ENCODE measurements at places on chromosomes 4 and X.
A peak's percentile ranks its signal among the peaks of the same experiment; 100 is the strongest.

GRCh38 chrX:151416579-151416978 is 19.6 kb downstream of the VMA21 start:
- no peak overlapping the region for H3K4me3 ChIP-seq
- H3K27me3 ChIP-seq = no peaks in the 10 kb centered on the region
- no peak for DNase-seq
- 0 out of 2 replicates have a peak, but pooled peaks cover 5% of the 10 kb centered on the region for H3K4me1 ChIP-seq
- no peak overlapping the region for H3K27ac ChIP-seq

DNA sequence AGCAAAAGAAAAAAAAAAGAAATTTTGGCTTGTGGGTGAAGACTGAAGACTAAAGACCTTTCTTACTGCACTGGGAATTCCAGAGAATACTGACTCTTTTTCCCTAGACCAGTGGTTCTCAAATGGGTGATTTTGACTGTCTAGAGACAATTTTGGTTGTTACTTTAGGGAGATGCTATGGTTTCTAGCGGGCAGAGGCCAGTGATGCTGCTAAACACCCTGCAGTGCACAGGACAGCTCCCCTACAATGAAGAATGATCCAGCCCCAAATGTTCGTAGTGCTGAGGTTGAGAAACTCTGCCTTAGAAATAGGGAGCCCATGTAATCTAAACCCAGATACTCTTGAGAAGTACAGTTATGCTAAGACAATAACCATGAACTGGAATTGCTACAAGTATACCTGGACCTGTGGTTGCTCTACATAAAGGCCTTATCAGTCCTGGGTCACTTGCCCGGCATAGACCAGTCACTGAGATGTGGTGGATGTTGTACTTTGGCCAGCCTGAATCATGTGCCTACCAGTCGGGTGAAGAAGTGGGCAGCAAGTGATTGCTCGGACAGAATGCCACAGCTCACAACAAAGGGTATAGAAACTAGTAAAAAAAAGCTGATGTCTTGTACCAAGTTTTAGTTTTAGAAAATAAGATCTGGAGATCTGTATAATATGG is 16.0 kb downstream of the ARHGAP10 start:
- DNase-seq = no peak
- no peak overlapping the region for H3K27ac ChIP-seq
- no peaks in the 10 kb centered on the region for H3K4me1 ChIP-seq
- no peaks in the 10 kb centered on the region for H3K27me3 ChIP-seq
- no peak overlapping the region for H3K4me3 ChIP-seq

DNA sequence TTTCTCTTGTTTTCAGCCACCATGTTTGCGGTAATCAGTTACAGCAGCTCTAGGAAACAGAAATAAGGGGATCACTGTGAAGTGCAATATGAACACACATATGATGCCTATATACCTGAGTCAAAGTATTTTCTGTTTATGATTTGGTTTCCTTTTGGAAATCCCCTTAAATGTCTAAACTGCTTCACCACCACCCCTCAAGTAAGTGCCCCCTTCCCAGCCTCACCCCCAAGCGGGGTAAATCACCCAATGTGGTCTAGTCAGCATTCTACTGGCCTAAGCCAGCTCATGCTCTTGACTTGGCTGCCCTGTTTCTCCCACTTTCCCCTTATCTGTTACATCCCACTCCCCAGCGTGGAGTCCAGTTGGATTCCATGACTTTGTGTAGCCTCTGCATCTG is 176.5 kb downstream of the QDPR start:
- H3K4me3 ChIP-seq = no peak overlapping the region
- H3K27me3 ChIP-seq = no peaks in the 10 kb centered on the region
- H3K4me1 ChIP-seq = peaks cover 19% of the 10 kb centered on the region
- no peak overlapping the region for H3K27ac ChIP-seq

- H3K27ac ChIP-seq = no peak overlapping the region
- no peaks in the 10 kb centered on the region for H3K36me3 ChIP-seq
- DNase-seq = no peak
- no peaks in the 10 kb centered on the region for H3K27me3 ChIP-seq
These were observed 684.9 kb downstream of the TRAM1L1 start for GRCh38 chr4:116400480-116400879.

GRCh38 chrX:118211891-118212816 is 95.5 kb upstream of the KLHL13 start:
- no peak for DNase-seq
- H3K4me3 ChIP-seq = no peak overlapping the region
- no peaks in the 10 kb centered on the region for H3K36me3 ChIP-seq
- no peak overlapping the region for H3K27ac ChIP-seq
- H3K4me1 ChIP-seq = no peaks in the 10 kb centered on the region

DNA sequence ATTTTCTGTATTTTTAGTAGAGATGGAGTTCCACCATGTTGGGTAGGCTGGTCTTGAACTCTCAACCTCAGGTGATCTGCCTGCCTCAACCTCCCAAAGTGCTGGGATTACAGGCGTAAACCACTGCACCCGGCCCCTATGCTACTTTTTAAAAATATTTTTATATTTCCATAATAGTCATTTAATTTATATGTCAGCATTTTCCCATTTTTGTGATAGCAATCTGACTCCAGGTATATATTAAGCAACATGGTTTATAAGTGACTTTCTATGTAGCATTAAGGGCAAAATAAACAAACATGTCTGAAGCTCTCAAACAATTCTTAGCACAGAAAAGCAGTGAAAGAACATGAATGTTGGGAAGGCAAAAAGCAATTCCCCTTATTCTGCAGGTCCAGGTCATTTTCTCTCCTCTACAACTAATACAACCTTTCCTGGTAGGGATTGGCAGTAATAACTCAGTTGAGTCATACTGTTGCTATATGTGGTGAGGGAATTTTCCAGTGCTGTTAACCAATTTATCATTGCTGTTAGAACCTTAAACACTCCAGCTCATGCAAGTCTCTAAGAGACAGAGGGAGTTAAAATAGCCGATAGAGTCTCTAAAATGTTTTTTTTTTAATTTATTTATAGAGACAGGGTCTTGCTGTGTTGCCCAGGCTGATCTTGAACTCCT is 24.0 kb downstream of the SMIM14 start:
- no peak overlapping the region for H3K4me3 ChIP-seq
- peaks cover under 1% of the 10 kb centered on the region for H3K36me3 ChIP-seq
- H3K27ac ChIP-seq = no peak overlapping the region
- DNase-seq = peak; percentile 60
- H3K4me1 ChIP-seq = peaks cover 61% of the 10 kb centered on the region
- H3K27me3 ChIP-seq = no peaks in the 10 kb centered on the region

DNA sequence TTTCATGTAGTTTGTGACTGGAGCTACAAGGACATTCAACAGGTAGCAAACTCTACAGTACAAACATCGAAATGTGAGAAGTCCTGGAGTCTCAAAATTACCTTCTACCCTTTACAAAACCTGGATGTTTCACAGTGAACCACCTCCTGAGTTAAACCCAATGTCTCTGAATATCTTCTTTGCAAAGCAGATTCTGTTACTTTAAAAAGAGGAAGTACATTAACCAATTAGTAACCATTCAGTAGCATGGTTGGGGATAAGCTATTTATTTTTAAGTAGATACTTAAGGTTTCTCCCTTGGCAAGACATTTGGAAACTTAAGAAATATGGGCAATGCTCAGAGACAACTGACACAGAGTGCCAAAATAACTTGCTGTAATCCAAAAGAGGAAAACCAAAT is 371.9 kb upstream of the NWD2 start:
- no peak for DNase-seq
- no peaks in the 10 kb centered on the region for H3K4me1 ChIP-seq
- no peak overlapping the region for H3K4me3 ChIP-seq
- no peak overlapping the region for H3K27ac ChIP-seq
- no peaks in the 10 kb centered on the region for H3K27me3 ChIP-seq
- no peaks in the 10 kb centered on the region for H3K36me3 ChIP-seq

DNA sequence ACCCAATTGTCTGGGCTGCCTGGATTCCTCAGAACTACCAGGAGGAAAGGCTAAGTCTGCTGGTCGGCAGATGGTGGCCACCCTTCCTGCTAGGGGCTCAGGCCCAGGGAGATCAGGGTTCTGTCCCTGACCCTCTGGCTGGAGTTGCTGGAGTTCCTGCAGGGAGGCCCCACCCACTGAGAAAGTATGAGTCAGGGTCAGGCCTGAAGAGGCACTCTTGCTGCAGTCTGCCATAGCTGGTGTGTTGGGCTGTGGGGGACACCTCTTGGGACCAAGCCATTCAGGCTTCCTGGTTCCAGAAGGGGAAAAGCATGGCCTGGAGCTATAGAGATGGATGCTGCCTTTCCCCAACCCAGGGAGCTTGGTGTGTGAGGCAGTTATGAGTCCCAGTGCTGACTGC is 40.4 kb upstream of the PCDH18 start:
- H3K4me3 ChIP-seq = no peak overlapping the region
- no peaks in the 10 kb centered on the region for H3K27me3 ChIP-seq
- H3K36me3 ChIP-seq = no peaks in the 10 kb centered on the region
- no peak for DNase-seq

GRCh38 chrX:100874325-100874724 is at the start of gene NOX1:
TSS of gene NOX1 (minus strand) at chrX:100874359. CDS start at chrX:100874139, 220 bp downstream.
- no peak for DNase-seq
- H3K27me3 ChIP-seq = no peaks in the 10 kb centered on the region
- H3K4me3 ChIP-seq = no peak within 1 kb of the TSS
- H3K36me3 ChIP-seq = no peaks in the 10 kb centered on the region

DNA sequence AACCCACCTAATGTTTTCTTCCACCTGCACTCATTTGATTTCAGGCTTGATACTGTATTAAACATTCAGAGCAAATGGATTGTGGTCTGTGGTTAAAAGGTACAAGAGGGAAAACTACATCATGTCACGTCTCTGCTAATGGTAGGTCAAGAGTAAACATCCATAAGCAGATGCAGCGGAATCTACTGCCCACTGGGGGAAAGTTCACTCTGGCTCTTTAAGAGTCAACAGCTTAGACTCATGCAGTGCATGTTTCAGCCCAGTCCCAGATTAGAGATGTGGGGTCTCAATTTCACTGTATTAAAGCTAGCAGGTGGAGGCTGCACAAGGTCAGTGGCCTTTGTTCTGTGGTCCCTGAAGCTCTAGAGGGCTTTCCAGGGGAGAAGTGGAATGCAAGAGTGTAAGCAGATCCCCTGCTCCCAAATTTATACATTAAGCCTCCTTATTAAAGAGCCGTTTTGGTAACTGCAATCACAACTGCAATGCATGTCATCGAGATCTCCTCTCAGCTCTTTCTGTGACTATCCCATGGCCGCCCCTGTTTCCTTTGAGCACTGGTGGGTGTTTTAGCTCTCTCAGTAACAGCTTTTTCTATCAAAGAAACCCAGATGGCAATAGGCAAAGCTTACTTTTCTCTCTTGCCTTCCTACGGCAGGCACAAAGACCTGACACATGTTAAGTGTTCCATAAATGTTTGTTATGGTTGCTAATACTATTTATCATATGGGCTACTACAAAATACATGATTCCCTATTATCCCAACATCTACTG is 53.4 kb downstream of the LDB2 start:
- no peaks in the 10 kb centered on the region for H3K27me3 ChIP-seq
- H3K4me1 ChIP-seq = no peaks in the 10 kb centered on the region
- no peak for DNase-seq
- no peaks in the 10 kb centered on the region for H3K36me3 ChIP-seq
- no peak overlapping the region for H3K4me3 ChIP-seq
- no peak overlapping the region for H3K27ac ChIP-seq

GRCh38 chr4:124694946-124695598 is 17.5 kb downstream of the ANKRD50 start:
- H3K36me3 ChIP-seq = no peaks in the 10 kb centered on the region
- H3K4me3 ChIP-seq = no peak overlapping the region
- no peak overlapping the region for H3K27ac ChIP-seq
- H3K27me3 ChIP-seq = no peaks in the 10 kb centered on the region
- DNase-seq = no peak

DNA sequence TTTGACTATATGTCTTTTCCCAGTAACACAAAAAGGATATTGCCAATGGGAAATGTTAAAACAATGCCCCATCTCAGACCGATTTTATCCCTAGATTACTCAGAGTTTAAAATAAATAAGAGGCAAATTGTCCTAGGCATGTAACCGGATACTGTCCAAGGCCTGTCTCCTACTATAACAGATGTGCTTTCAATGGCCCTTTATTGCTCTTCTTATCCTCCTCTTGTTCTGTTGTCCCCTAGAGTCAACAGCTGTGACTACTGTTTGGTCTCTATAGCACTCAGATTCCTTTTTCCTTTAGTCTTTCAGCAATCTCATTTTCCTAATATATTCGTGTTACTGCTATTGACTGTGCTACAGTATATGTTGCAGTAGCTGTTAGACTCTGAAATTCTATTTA is 66.8 kb upstream of the PLS3 start:
- no peak overlapping the region for H3K4me3 ChIP-seq
- no peaks in the 10 kb centered on the region for H3K36me3 ChIP-seq
- no peaks in the 10 kb centered on the region for H3K27me3 ChIP-seq
- DNase-seq = no peak
- no peaks in the 10 kb centered on the region for H3K4me1 ChIP-seq
- H3K27ac ChIP-seq = no peak overlapping the region

GRCh38 chr4:104491481-104492182 is 3.1 kb downstream of the CXXC4 start:
- no peaks in the 10 kb centered on the region for H3K27me3 ChIP-seq
- no peaks in the 10 kb centered on the region for H3K36me3 ChIP-seq
- no peak overlapping the region for H3K27ac ChIP-seq
- peak overlapping the region; percentile 60 for H3K4me3 ChIP-seq
- H3K4me1 ChIP-seq = 0 out of 2 replicates have a peak, but pooled peaks cover 3% of the 10 kb centered on the region

GRCh38 chr4:88021824-88022223 is 14.4 kb downstream of the PKD2 start:
- H3K4me3 ChIP-seq = no peak overlapping the region
- H3K27me3 ChIP-seq = no peaks in the 10 kb centered on the region

DNA sequence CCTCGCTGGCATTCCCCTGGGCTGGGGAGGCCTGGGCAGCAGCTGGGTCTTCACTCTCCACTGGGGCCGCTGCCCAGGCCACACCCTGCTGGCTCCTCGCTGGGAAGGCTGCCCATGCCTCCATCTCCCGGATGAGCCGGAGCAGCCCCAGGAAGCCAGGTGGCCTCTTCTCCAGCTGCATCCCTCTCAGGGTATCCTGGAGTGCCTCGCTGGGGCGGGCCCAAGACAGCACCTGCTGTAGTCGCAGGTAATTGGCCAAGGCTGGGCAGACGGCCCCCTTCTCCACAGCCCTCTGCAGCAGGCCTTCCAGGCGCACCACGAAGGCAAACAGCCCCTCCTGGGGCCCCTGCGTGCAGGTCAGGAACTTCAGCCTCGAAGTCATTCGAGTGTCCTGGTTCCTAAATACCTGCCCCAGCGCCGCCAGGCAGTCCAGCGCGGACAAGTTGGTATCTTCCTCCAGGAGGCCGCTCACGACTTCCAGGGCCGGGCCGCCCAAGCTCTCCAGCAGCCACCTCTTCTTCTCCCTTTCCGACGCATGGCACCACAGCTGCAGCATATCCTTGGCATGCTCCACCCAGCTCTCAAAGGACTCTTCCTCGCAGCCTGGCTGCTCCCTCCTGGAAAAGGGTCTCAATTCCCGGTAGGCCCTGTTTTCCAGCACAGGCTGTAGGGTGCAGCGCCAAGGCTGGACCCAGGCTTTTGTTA is 3.7 kb downstream of the PNMA6E start:
- no peaks in the 10 kb centered on the region for H3K36me3 ChIP-seq
- no peaks in the 10 kb centered on the region for H3K4me1 ChIP-seq
- H3K4me3 ChIP-seq = no peak overlapping the region
- H3K27ac ChIP-seq = no peak overlapping the region
- no peak for DNase-seq

DNA sequence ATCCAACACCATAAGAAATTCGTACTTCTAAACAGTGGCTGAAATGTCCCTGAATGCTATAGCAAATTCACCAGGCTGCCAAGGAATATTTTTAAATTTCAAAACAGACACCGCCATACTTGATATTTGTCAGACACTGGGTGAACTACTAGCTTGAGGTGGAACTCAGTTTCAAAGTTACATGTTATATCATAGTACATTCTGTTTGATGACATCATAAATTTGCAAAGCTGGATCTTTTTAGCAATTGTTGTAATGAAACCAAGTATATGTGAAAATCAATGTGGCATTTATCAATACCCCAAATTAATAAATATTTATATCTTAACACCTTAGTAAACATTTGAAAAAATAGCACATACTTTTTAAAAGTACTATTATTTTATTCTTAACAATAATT is 14.2 kb downstream of the ART3 start:
- H3K4me1 ChIP-seq = peaks cover 15% of the 10 kb centered on the region
- DNase-seq = no peak

All from PC-9 (cell line).